C1 segment of cervical spinal cord (tissue), 14 donors: ENCODE measurements at places on chromosomes 12 and 14.

DNA sequence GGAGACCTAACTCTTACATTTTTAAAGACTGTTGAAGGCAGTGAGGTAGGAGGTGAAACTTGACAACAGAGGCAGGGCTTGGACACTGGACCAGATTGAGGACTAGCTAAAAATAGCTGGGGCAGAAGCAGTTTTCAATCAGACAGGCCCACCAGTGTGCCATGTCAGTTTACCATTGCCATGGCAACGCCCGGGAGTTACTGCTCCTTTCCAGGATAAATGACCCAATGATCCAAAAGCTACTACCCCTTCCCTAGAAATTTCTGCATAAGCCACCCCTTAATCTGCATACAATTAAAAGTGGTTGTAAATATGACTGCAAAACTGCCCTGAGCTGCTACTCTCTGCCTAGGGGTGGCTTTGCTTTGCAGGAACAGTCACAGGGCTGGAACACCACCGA, 53.2 kb upstream of the PKP2 start:
- no peak for DNase-seq

DNA sequence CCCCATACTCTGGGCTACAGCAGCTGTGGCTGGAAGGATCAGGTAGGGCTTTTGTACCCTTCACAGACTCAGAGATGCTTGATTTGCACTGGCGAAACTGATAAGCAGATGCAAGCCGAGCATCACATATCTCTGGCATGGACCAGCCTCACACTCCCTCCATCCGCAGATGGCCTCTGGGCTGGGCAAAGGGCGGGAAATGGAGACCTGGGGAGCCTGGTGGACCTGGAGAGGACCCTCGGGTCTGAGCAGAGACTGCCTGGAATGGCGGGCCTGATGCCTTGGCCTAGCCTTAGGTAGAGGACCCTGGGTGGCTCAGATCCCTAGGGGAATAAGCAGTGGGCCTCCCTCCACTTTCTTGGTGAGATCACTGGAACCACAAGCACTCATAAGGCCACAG, 53.2 kb downstream of the GALNT16 start:
- no peak for DNase-seq

GRCh38 chr12:89966495-89967240, 258.0 kb upstream of the ATP2B1 start:
- DNase-seq = no peak

DNA sequence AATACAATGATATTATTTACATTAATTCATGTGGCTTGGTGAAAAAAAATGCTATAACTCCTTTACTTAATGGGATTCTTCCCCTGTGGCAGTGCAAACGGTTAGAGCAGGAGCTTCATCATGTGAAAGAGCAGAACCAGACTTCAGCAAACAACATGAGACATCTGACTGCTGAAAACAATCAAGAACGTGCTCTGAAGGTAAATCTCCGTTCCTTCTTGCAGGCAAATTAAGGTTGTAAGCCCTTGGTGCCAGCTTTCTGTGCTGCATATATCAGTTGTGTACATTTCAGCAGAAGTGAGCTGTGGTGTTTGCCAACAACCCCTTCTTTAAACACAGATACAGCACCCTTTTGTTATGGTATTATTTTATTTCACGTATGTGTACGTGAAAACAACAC, 171.7 kb downstream of the MIPOL1 start:
- DNase-seq = no peak

DNA sequence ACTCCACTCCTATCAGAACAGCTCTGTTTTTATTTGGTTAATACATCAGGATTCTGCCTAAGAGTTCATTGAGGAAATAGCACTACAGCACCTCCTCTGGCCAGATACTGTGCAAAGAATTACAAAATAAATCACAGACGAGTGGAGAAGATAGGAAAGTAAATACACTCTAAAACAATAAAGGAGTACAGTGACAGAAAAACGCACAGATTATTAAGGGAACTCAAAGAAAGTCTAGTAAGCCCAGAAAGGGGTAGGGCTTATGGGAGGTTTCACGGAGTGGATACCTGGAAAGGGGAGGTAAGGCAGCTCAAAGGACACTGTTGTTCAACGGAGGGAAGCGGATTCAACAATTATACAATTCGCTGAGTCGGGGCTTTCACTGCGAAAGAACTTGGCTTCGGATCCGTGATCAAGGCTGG, 5.5 kb downstream of the OR10AD1 start:
- DNase-seq = no peak

- peak; percentile 23 for DNase-seq
These were observed at the start of gene PDE3A for GRCh38 chr12:20368114-20368650. TSS of gene PDE3A (plus strand) at chr12:20368537. CDS start at chr12:20369285, 748 bp downstream.

DNA sequence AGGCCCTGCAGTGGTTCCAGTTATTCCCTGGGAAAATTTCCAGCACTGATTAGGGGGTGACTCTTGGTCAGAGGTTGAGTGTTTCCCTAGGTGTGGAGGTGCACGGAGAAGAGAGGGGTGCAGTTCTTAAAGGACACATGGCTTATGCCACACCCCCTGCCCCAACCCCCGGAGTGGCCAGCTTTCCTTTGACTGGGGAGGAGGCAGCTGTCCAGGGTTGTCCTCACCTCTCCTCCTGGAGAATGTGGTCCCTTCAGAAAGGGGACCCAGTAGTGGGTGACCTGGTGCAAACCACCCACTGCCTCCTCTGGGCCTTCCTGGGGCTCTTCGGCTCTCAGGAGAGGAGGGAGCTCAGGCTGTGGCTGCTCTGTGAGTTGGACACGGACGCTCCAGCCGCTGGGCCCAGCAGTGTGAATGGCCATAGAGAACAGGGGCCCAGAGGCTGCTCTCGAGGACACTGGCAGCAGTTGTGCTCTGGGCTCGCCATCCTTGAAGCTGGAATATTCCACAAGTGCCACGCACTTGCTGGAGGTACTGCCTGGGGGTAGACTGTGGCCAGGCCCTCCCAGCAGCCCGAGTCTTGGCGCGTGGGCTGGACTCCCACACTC, 13.6 kb downstream of the PACS2 start:
- DNase-seq = no peak

DNA sequence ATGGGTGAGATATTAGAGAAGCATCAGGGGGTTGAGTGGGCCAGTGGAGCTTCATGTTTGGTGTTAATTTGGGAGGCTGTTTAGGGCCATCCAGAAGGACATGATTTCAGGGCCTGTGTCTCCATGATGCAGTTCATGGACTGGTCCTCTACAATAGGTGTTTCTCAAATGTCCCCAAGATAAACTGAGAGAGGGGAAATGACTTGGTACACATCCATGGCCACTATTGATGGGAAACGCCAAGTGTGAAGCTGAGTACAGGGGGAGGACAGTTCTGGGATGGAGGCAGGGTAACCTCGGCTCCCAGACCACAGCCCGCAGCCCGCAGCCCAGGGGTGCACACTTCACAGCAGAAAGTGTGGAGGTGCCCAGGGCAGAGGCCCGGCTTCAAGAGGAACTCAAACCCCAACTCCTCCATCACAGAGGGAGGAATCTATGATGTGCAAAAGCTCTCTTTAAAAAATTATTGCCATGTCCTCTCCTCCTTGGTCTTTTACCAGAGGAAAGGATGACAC, 33.3 kb downstream of the CACNA2D4 start:
- no peak for DNase-seq

GRCh38 chr14:99055816-99056215, 216.2 kb downstream of the BCL11B start:
- DNase-seq = no peak

- no peak for DNase-seq
These were observed 68.0 kb downstream of the SPTB start for GRCh38 chr14:64811676-64812075.

GRCh38 chr14:60705100-60705499, 19.1 kb downstream of the SIX4 start:
- no peak for DNase-seq

DNA sequence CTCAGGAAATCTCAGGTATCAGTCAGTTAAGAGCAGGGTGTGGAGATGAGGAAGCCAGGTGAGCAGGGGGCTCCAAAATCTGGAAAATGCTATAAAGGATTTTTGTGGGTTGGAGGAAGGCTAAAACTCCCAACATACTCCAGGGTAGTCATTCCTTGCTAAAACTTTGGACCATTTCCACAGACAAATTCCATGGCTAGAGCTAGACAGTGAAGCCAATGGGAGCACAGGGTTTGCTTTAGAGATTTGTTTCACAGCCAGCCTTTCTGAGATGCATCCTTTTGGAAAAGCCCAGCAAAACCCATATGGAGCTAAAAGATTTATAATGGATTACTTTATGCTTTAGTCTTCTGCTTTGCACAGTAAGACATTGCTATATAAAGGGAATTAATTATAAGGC, 146.5 kb downstream of the SAMD4A start:
- DNase-seq = no peak
